ENCODE measurements at places on chromosomes 2 and 18.

GRCh38 chr2:26679867-26680266 is 12.7 kb upstream of the KCNK3 start:
- no peak for DNase-seq

- DNase-seq: no peak
Observed at GRCh38 chr2:200172521-200172920, 134.0 kb upstream of the SPATS2L start.

DNA sequence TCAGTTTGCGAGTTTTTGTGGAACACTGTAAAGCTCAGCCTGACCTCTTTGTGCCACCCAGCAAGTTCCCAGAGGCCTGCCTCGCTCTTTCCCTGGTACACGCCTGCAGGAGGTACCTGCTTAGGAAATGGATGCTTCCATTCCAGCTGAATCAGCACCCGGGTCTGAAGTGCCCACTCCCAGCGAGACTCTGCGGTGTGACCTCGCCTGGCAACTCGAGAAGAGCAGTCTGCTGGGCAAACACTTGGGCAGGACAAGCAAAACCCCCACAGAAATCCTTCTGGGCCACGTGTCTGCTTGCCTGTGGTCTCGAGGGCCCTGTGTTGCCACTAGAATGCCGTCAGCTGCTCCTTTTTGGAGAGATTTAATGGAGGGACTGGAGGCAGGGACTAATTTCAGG is 127.6 kb downstream of the MAPK4 start:
- no peak for DNase-seq

DNA sequence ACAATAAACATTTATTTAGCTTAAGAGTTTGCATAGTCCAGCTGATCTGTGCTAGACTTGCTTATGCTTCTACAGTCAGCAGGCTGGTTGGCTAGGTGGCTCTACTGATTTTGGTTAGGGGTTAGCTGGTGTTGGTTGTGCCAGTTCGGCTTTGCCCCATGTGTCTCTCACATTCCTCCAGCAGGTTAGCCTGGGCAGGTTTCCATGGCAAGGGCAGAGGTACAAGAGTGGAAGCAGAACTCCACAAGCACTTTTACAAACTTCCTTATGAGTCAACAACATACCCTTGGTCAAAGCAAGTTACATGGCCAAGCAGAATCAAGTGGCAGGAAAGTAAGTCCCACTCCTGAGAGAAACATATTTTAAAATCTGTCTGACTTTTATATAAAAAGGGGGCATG is 82.3 kb downstream of the SS18 start:
- DNase-seq: no peak

DNA sequence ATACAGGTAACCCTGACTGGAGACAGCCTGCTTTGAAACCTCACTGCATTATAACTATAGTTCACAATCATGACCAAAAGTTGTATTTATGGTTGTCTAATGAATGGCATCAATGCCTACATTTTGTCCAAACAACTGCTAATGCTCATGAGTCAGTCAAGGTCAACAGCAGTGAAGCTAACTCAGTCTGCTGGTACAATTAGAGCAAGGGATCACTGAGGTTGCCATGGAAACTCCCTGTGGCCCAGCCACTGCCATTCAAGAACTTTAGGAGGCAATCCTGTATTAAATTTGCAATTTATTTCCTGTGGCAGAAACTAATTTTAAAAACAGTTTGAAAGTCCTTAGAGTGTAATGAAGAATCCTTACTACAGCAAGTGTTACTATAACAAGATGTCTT is 185.1 kb upstream of the SMAD7 start:
- DNase-seq: no peak

GRCh38 chr2:237886685-237887481 is 27.5 kb downstream of the RAMP1 start:
- no peak for DNase-seq

DNA sequence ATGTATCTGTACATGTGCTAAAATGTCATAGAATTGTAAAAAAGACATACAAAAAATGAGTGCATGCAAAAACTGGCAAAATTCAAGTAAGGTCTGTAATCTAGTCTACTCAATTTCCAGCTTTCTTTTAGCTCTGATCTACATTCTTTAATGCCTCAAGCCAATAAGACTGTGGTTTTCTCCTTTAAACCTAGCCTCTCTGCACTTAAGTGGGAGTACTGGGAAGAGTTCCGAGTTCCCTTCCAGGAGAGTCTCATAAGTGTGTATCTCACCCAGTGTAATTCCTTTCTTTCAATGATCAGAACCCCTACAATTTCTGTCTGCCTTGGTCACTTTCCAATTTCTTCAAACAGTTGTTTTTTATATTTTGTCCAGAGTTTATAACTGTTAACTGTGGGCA is 150.1 kb downstream of the PTRHD1 start:
- DNase-seq: no peak

DNA sequence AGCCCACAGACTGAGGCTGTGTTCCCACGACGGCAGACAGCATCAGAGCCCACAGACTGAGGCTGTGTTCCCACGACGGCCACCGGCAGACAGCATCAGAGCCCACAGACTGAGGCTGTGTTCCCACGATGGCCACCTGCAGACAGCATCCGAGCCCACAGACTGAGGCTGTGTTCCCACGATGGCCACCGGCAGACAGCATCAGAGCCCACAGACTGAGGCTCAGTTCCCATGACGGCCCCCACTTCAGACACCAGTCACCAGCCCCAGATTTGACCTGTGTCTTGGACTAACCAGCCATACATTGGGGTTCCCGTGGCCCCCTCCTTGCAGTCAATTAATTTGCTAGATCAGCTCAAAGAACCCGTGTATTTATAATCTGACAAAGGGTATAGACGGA is 57.8 kb upstream of the SNTG2 start:
- DNase-seq: no peak

DNA sequence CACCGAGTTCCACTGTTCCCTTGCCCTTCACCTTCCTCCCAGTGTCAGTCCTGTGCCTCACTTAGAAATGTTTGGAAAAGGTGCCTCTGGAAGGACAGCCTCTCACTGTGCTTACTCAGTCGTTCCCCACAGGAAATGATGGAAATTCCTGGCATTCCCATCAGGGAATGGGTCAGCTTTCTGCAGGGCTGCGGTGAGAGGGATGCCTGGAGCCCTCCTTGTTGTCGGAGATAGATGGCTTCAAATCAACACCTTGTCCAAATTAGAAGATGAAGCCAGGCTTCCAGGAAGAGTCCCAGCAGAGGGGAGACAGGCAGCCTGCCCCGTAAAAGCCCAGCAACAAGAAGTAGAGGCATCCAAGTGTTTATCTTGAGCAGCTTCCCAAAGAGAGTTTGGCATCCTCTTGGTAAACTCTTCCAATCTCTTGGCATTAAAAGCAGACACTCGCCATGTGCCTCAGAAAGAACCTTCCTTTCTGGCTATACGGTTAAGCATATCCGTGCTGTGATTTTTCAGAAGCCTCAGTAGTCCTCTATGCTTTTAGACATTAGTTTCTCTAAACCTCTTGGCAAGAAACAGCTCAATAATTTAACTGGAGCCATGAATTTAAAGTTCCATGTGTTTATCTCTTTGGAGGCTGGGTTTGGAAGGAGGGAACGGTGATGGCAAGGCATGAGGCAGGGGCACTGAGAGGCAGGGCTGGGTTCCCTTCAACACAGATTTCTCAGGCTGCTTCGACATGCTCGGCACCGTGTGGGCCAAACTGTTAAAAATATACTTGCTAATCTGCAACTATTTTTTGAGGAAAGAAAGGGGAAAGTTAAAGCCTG is 25.1 kb downstream of the COLEC12 start:
- no peak for DNase-seq

GRCh38 chr2:217404236-217404760 is 544.4 kb upstream of the TNP1 start:
- DNase-seq: no peak

- DNase-seq: no peak
Observed at GRCh38 chr2:26118682-26119081, 54.2 kb upstream of the GAREM2 start.

- no peak for DNase-seq
Observed at GRCh38 chr2:227153307-227153706, 10.7 kb downstream of the COL4A4 start.
